ENCODE measurements at places on chromosomes 11 and 22.

DNA sequence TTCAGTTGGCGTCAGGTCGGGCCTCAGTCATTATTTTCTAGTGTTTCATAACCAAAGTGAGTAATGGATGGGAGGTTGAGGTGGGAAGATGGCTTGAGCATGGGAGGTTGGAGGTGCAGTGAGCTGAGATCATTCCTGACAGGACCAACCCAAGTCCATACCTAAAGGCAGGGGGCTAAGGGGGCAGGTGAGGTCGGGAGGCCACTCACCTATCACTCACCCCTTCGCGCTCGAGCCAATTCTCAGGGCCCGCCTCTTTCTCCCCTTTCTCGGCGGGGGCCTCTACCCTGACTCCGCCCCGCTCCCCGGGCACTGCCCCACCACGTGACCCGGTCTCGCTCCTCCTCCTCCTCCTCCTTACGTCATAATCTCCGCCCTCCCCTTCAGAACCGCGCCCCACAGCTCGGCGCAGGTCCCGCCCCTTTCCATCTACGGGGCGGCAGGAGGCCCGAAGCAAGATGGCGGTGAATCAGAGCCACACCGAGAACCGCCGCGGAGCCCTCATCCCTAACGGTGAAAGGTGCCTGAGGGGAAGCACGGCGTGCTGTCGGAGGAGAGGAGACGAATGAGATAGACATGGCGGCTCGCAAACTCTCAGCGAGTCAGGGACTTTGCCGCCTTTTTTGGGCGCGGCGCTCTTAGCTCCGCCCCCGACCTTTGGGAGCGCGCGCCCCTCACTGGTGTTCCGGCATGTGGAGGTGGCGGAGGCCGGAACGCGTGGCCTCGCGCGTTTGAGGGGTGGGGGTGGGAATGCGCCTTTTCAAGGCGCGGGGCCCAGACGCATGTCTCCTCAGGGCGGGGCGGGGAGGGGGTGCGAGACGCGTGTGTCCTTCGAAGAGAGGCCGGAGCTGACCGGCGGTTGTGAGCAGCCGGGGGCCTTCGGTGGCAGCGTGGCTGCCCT lies at the start of gene WBP2NL:
Gene WBP2NL (plus strand): TSS at position 428 of the 901 bp plus-strand sequence. CDS start 31 bp downstream, at position 459.
- peak; percentile 81 for DNase-seq

- DNase-seq = no peak
Measured at GRCh38 chr11:123316003-123316402, 114.1 kb upstream of the GRAMD1B start.

GRCh38 chr11:103202048-103202651 lies 92.9 kb downstream of the DYNC2H1 start:
- no peak for DNase-seq

DNA sequence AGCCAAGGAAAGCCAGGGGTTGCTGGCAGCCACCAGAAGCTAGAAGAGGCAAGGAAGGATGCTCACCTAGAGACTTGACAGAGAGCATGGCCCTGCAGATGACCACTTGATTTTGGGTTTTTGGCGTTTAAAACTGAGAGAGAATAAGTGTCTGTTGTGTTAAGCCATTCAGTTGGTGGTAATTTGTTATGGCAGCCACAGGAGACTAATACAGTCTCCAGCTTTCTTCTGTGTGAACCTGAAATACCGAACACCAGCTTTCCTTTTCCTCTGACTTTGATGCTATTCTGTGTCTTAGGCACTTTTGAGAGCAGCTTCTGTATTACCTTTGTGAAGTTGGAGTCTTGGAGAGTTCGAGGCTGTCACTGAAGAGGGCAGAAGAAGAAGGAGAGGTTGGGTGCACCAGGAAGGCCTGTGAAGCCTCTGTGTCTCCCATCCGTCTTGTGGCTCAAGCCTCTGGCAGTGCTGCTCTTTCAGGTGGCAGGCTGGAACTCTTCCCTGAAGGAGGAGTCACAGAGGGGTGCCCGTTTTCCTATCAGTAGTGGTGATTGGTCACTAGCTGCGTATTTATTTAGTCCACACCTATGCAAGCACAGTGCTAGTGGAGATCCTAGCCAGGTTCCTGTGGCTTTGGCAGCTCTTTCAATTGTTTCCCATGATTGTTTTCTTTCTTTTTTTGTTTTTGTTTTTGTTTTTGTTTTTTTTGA lies 2.5 kb downstream of the TBC1D22A start:
- DNase-seq = no peak

DNA sequence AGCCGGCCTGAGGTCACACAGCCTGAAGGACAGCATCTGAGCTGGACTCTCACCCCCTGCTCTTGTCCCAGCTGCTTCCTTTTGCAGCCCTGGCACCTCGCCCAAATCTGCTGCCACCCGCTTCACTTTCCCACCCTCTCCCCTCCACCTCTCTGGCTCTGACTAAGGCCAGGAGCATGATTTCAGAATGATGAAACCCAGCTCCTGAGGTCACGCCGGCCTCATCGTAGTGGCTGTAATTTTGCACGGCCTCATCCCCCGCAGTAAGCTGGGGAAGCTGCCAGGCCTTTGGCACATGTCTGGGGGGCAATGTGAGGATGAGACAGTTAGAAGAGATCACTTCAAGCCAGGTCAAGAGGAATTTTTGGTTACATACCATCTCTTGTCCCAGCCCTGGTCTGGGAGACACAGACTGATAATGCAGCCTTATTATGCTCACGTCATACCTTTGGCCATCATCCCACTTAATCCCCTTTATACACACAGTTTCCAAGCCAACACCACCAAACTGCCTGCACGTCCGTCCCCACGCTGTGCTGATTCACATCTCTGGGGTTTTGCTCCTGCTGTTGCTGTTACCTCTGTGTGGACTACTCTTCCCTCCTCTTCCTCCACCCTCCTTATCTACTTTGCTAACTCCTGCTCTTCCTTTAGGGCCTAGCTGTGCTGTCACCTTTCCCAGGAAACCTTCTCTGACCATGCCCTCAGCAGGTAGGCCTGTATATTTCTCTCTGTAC lies 58.1 kb downstream of the CHRDL2 start:
- DNase-seq = no peak
